Activated naive CD4-positive, alpha-beta T cell treated with anti-CD3 and anti-CD28 coated beads for 36 hours (primary cell): ENCODE measurements at places on chromosomes 7 and 10. TPM values are rescaled to one million over a fixed set of nuclear protein-coding genes. Genes with fewer than 3 reads are reported as not detected.

Gene RBM17
- total RNA-seq: 162 TPM

Gene MRC1
- not detected for total RNA-seq

Gene MSS51
- total RNA-seq: 1.9 TPM

DNA sequence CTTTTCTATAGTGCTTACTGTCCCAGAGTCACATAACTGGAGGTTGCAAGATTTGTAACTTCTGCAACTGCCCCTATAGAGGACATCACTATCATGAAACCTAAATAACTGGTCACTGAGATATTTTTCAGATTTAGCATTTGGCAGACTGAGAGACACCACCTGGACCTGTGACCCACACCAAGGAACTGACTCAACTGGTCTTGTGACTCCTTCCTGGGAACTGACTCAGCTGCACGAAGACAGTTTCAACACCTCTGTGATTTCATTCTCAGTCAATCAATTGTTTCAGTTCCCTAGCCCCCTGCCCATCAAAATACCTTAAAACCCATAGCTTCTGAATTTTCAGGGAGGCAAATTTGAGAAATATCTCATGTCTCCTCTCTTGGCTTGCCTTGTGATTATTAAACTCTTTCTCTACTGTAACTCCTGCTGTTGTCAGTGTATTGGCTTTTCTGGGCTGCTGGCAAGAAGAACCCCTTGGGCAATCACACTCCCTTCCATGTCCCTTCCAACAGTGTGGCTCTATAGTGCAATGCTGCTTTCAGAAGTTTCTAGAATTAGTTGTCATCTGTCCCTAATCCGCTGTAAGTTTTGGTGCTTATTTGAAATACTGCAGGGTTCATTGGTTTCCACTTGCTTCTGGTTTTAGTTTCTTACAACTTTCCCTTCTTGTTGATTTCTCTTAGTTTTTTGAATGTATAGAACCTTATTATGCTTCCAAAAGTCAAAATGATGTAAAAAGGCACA, 127.8 kb upstream of the ADCY1 start:
- H3K36me3 ChIP-seq: no peaks in the 10 kb centered on the region
- no peaks in the 10 kb centered on the region for H3K4me1 ChIP-seq
- no peak overlapping the region for H3K27ac ChIP-seq

GRCh38 chr10:127406018-127406550, 143.0 kb upstream of the NPS start:
- H3K4me3 ChIP-seq: no peak overlapping the region
- H3K36me3 ChIP-seq: no peaks in the 10 kb centered on the region
- no peak for DNase-seq
- H3K4me1 ChIP-seq: no peaks in the 10 kb centered on the region
- no peaks in the 10 kb centered on the region for H3K27me3 ChIP-seq

- DNase-seq: no peak
- H3K27me3 ChIP-seq: peaks cover 9% of the 10 kb centered on the region
- H3K27ac ChIP-seq: no peak overlapping the region
- no peaks in the 10 kb centered on the region for H3K4me1 ChIP-seq
- no peaks in the 10 kb centered on the region for H3K36me3 ChIP-seq
- H3K4me3 ChIP-seq: no peak overlapping the region
Measured at GRCh38 chr10:77898323-77899079, 28.1 kb downstream of the DLG5 start.
